ENCODE measurements at places on chromosomes 5 and 9.

DNA sequence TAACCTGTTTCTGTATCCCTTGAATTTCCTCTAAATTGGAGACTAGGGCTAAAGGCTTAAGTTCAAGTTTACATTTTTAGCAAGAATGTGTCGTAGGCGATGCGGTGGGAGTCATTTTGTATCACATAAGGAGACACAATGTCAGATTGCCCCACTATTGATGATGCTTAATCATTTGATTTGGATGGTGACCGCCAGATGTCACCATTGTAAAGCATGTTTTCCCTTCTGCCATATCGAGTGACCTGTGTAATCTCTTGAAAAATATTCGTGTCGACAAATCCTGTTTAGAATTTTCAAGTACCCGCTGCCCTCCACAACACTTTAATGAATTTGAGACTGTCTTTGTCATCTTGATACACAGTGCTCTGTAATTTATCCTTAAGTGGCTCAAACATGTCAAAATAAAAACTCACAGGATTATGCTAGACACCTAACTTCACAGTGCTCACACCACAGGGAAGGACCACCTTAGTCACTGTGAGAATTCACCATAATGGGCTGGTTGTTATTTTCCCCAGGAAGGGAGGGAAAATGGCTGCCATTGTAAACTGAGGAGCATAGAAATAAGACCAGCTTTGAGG, 34.5 kb upstream of the SLC46A2 start:
- no peak for DNase-seq

DNA sequence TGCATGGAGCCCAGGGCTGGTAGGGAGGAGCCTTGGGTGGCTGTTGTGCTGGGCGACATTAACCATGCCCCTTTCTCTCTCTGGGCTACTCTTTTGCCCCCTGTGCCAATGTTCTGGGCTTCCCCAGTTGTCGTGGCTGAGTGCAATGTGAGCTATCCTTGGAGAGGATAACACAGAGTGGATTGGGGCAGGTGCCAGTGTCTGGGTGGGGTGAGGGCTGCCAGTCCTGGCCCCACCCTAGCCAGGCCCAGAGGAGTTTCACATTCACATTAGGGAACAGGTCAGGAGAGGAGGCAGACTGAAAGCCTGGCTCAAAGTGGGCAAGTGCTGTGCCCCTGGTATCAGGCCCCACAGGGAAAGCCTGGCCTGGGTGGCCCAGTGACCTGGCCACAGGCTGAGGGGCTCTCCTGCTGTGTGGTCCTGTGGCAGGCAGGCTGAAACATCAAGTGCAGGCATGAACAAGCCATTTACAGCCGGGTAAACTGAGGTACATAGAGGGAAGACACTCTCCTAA, 7.5 kb upstream of the NDST1 start:
- DNase-seq: no peak

DNA sequence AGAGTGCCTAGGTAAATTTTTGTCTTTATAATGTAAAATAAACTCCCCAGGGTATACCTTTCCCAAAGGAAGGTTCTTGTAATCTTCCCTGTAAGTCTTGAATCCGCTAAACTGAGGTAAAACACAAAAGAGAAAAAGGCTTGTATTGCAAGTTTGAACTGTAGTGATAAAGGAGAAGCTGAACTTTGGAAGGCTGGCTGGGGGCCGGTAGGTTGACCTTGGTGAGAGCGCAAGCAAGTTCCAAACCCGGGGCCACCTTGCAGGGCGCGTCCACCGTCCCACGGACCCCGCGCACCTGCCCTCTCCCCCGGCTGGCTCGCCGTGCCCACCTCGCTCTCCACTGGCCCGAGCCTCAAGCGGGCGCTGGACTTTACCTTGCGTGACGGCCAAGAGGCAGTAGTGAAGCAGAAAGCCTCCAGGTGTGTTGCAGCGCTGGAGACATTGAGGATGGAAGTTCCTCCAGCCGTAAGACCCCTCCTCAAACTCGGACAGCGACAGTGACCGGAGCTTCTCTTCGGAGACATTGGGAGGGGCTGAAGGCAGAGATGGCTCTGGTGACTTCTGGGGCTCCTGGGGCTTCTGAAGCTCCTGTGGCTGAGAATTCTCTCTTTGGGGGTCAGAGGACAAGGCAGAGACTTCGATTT, 428 bp downstream of the SLCO4C1 start:
- DNase-seq: no peak

GRCh38 chr5:37640088-37640487, 199.8 kb downstream of the GDNF start:
- DNase-seq: no peak

- DNase-seq: no peak
Observed at GRCh38 chr9:129612123-129612522, 8.8 kb downstream of the C9orf50 start.

GRCh38 chr9:93461821-93462220, 8.4 kb upstream of the FAM120AOS start:
- DNase-seq: no peak

DNA sequence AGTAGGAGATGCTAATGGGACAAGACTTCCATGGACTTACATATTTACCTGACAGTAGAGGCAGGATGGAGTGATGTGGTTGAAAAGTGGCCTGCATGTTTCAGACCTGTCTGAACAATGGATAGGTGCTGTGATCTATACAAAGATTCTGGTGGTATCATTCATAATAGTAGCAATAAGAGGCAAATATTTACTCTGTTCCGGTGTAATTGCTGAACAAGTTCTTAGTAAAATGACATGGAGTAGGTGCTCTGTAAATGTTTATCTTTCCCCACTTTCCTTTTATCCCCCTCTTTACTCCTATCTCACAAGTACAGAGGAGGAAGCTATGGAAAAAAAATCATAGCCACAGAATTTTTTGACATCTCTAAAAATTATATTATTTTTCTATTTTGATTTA, 159.0 kb upstream of the SLC12A2 start:
- DNase-seq: no peak

DNA sequence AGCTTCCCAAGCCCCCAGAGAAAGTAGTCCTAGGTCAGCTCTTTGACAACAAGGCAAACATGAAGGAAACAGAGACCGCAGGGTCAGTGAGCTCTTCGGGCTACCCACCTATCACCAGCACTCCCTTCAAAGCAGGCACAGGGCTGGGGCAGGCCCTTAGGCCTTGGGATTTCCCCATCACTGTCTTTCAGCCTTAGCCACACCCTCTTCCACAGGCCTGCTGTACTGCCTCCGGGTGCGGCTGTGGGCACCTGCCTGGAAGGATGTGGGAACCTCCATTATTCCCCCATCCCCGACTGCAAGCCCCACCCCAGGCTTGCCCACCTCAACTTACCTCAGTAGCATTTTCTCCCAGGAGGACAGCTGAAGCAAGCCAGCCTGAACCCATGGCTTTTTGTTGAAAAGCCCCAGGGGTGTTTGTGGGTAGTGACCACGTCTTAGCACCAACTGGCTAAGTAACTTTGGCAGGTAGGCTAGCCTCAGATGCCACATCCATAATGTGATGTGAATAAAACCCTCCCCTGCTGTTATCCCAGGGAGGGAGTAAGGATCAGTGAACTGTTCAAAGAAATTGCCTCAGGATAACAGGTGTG, 100.2 kb downstream of the PIK3R1 start:
- no peak for DNase-seq

All from AG04450 (cell line).